ENCODE measurements at places on chromosomes 1 and 21.

GRCh38 chr1:225944951-225945350 is 3.9 kb upstream of the LEFTY2 start:
- no peak for DNase-seq

DNA sequence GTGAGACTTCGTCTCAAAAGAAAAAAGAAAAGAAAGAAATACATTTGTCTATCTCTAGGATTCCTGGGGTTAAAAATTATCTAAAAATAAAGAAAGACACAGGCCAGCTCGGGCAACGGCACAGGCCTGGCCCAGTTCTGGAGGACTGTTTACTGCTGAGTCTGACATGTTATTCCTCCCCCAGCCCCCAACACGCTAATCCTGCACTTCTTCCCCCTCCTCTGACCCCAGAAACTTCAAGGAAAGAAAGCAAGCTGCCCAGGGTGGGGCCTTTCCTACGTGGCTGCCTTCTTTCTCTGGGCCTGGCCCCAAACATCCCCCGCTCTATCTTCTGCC is 40.0 kb downstream of the ACOT7 start:
- no peak for DNase-seq

DNA sequence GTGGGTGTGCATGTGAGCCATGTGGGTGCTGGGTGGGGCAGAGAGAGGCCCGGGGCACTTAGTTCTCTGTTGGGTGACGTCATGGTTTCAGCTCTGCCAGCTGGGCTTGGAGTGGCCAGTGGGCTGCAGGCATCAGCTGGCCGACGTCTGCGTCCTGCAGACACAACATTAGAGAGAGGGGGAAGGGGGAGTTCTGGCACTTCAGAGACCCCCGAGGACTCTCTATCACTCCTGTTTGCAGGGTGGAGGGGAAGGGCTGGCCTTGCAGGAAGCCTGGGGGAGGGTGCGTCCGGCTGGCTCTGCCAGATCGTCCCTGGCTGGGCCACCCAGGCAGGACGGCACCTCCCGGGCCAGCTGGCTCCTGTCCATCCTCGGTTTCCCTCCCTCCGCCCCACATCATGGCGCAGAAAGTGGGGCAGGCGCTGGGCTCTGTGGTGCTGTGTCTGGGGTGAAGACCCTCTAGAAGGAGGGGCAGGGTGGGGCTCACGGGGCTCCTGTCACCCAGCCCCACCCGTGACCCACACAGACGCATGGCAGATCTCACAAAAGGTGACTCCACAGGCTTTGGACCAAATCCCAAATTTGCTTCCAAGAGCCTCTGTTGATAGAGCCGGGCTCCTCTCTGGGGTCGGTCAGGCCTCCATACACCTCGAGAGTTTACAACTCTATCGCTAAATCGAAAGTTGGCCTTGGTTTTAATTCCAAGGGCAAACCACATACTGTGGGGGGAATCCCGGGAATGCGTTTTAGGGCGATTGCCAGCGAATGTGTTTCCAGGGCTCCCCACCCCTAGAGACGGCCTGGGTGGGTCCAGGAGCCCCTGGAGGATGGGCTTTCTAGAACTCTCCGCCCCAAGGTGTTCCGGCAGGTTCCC is 73.4 kb upstream of the TTC34 start:
- DNase-seq: no peak

- no peak for DNase-seq
Measured at GRCh38 chr1:184935920-184936798, 38.1 kb downstream of the NIBAN1 start.

DNA sequence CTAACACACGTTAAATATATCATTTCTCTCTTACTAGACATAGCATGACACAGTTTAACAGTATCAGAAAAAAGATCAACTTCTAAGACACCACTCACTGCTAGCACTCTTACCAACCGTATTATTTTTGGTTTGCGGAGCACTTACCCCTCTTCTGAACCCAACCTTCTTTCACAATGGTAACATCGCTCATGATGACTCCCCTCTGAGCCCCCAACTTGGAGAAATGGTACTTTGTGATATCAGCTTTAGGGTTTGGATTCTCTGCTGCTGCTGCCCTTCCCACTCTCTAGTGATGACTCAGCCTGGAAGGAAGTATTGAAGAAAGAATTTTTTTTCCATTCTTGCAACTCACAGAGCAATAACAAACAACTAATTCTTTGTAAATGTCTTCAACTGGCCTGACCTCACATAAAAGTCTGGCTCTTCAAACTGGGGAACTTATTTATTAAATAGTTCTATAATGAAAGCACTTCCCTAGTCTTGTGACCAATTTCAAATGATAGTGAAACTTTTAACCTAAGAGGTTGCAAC is 7.0 kb downstream of the AKT3 start:
- DNase-seq: peak; percentile 77

DNA sequence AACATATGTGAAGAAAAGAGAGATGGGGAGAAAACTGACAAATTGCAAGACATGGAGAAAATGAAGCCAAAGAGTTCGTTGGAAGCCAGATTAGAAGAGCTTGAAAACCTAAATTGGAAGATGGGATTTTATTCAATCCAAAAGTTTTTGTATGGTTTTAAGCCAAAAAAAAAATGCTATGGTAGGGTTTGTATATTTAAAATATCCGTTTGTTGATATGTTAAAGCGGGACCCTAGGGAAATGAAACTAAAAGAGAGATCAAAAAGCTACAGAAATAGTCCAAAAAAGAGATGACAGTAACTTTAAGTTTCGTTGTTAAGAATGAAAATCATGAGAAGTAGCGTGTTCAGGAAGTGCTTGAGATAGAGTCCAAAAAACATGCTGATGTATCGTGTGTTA is 617.7 kb upstream of the ADGRL2 start:
- DNase-seq: no peak

- no peak for DNase-seq
Measured at GRCh38 chr1:234271243-234271606, 102.0 kb upstream of the COA6 start.

DNA sequence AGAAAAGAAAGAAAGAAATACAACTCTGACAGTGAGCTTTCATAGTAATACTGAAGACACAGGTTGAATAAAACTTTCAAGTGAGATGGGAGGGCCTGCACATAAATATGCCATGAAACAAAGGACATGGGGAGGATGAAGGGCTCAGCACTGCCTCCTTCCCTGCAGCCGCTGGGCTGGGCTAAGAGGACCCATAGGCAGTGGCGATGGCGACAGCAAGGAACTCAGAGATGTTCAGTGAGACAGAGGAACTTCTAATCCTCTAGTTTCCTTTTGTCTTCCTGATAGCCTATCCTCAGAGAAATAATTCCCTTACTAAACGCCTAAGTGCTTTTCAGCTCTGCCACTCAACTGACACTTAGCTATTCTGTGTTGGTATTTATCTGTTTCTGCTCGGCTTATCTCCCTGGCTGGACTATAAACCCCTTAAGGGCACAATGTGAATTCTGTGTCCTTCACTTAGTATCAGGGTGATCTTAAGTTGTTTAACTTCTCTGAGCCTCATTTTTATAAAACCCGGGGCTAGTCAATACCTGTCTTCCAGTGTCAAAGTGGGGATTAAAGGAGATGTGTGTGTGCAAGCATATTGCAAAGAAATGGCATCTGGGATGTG is 24.4 kb upstream of the IER5 start:
- no peak for DNase-seq

DNA sequence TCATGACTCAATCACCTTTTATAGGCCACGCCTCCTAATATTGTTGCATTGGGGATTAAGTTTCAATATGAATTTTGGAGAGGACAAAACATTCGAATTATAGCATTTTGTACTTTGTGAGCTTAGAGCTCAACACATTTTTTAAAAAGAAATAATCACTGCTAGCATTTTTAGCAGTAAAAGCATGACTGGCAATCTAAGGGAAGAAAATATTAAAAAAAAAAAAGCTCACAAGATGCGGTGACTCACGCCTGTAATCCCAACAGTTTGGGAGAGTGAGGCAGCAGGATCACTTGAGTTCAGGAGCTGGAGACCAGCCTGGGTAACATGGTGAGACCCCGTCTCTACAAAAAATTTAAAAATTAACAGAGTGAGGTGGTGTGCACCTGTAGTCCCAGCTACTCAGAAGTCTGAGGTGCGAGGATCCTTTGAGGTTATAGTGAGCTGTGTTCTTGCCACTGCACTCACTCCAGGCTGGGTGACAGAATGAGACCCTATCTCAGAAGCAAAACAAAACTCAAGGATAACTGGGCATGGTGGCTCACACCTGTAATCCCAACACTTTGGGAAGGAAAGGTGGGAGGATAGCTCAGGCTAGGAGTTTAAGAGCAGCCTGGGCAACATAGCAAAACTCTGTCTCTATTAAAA is 28.8 kb upstream of the DIPK1A start:
- peak; percentile 26 for DNase-seq

GRCh38 chr21:14547834-14548513 is 1.9 kb upstream of the SAMSN1 start:
- no peak for DNase-seq

DNA sequence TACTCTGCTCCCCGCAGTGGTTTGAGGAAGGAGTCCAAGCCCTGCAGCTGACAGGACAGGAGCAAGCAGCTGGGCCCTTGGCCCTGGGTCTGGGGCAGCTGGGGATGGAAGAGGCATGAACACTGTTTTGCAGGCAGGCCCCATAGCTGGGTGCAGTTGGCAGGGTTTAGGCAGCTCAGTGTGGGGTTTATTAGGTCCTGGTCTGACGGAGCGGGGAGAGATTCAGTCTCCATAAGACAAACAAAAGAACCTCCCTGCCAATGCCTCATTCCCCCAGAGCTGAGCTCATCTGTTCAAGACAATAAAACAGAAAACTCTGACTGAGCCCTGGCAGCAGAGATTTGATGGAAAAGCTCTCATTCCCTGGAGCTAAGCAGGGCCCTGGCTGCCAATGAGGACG is 37.3 kb downstream of the OLFML2B start:
- DNase-seq: no peak

DNA sequence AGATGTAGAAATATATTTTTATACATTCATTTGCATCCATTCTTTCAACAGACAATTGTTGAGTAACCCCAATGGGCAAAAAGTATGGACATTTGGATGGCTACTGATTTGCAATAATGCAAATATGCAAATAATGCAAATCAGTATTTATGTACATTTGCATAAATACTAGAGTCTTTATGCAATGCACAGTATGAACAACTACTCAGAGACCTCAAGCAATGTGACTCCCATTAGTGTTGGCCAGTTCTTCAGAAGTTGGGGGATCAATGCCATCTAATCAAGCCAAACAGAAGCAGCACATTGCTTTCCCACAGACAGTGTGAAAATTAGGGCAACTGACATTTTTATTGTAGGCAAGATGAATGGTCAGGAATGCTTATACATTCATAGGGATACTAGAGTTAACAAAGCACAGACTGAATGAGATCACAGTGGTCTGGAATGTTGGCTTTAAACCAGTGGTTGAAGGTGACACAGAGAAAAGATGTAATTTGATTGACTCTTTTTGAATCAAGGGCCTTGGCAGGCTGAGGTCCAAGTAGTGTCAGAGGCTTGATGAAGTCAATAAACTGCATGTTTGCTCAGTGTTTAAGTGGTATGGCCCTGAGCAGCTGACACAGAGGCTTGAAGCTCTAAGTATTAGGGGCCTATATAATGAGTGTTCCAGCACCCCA is 256.6 kb downstream of the CTH start:
- DNase-seq: no peak

GRCh38 chr1:110853135-110853534 is 19.8 kb upstream of the CD53 start:
- no peak for DNase-seq

Measured in NCI-H226 (cell line).